Tibial artery (tissue), 4 donors: ENCODE measurements at places on chromosomes 12 and 14.

DNA sequence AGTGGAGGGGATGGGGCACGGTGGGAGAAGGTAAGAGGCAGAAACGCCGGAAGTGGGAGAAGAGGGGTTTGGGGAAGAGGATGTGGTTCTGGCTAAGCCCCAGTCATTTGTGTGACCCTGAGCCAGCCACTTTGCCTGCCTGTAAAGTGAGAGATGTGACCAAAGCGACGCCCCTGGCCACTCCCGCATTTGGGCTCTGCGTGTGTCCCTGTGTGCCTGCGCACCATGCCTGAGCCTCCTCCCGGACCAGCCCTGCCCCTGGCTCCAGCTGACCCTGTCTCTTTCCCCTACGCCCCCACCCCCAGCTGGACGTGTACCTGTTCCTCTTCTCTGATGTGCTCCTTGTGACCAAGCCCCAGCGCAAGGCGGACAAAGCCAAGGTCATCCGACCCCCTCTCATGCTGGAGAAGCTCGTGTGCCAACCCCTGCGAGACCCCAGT is 8.0 kb downstream of the PLEKHG6 start:
- no peak for DNase-seq

- DNase-seq: peak; percentile 81
Measured at GRCh38 chr14:23057757-23058653, 685 bp upstream of the CDH24 start.

- DNase-seq: no peak
Measured at GRCh38 chr14:24437020-24437735, 5.4 kb downstream of the SDR39U1 start.

- no peak for DNase-seq
Measured at GRCh38 chr14:61651355-61651754, 44.0 kb upstream of the HIF1A start.

GRCh38 chr12:46360908-46361666 is 11.5 kb downstream of the SLC38A2 start:
- DNase-seq: no peak

DNA sequence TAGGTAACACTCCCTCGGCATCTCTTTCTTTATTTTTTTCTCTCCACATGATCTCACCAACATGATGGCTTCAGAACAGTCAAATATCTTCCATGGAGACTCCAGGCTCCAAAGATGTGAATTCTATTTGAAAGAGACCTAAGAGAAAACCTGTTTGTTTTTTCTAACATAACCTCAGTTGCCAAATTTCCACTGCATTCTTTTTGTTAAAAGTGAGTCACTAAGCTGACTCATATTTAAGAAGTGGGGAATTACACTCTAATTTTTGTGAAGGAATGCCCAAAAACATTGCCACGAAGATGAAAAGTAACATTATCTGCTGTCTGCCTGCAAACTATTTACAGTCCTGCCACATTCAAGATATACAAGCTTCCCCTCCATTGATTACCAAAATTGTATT is 1337.6 kb downstream of the LRFN5 start:
- DNase-seq: no peak

GRCh38 chr12:49296836-49297694 is 2.1 kb downstream of the PRPH start:
- peak; percentile 60 for DNase-seq

GRCh38 chr12:88227263-88227662 is 85.2 kb downstream of the TMTC3 start:
- no peak for DNase-seq

DNA sequence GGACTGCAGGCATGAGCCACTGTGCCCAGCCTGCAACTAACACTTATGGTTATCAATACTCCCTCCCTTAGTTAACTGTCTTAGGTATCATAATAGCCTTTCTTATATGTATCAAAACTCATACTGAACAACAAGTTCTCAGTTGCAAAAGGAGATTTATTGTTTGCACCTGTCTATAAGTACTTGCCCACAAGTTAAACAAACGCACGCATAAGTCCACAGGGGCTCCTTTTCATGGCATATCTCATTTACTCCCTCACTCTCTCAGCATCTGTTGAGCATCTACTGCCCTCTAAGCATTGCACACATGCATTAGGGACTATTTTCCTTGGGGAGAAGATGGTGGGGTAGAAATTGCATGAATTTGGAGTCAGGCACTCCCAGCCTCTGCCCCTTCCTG is 46.7 kb upstream of the CORO1C start:
- DNase-seq: no peak

DNA sequence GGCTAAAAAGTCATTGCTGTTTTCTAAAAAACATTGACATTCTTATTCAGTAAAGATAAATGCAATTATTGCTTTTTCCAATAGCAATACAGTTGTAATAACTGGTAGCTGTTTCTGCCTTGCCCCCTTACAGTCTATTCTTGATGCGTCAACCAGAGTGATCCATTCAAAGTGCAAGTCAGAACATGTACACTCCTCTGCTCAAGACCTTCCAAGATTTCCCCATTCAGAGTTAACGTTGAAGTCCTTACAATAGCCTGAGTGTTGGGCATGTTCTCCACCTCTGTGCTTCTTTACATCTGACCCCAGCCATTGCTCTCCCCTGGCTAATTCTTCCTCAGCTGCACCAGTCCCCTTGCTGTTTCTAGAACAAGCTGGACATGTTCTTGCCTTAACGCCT is 24.3 kb downstream of the VRK1 start:
- DNase-seq: no peak
